ENCODE measurements at places on chromosomes 4 and X.

GRCh38 chr4:108559911-108560310, 60.5 kb upstream of the RPL34 start:
- no peak for DNase-seq

GRCh38 chrX:24668111-24668510, 21.0 kb upstream of the PCYT1B start:
- no peak for DNase-seq

- DNase-seq = no peak
Measured at GRCh38 chr4:56940971-56941370, 33.3 kb downstream of the REST start.

DNA sequence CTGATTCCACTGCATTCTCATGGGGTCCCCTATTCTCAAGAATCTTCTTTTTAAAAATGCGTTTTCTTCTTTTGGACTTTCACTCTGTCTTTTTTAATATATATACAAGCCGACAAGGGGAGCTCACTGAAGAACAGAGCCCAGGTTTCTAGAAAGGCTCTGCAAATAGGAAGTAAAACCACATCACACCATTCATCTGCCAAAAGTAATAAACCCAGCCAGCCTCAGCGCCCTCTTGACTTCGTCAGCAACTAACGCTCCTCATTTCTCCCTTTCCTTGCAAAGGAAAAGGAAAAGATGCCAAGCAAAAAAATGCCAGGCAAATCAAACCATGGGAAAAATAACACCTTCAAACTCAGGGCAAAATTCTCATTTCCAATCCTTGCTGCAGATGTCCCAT, 136.4 kb downstream of the HHIP start:
- no peak for DNase-seq

- DNase-seq = no peak
Measured at GRCh38 chr4:139860435-139861024, 194.9 kb downstream of the MGST2 start.

DNA sequence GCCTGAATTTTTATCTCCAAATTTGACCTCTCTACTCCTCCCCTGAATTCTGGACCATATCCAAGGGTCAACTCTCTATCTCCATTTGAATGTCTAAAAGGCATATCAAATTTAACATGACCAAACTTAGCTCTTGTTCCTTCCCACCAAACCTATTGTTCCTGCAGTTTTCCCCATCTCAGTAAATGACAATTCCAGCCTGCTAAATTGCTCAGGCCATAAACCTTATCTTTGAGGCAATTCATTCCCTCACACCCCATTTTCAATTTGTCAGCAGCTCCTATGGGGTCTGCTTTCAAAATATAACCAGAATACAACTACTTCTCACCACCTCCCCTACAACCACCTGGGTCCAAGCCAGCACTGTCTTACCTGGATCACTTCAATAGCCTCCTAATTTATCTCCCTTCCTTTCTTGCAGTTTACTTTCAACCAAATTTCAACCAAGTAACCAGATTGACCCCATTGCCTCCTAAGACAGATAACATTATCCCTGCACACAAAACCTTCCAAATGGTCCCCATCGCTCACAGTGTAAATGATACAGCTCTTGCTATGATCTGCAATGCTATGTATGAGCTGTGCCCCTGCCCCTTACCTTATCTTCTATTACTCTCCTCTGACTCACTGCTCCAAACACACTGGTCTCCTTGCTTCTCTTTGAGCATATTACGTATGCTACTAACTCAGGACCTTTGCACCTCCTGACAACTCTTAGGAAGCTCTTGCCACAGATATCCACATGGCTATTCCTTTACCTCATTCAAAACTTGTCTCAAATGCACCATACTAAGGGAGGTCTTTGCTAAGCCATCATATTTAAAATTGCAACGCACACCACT, 66.0 kb downstream of the CAMK2D start:
- no peak for DNase-seq

GRCh38 chrX:50492720-50493119, 22.1 kb upstream of the DGKK start:
- DNase-seq = no peak

DNA sequence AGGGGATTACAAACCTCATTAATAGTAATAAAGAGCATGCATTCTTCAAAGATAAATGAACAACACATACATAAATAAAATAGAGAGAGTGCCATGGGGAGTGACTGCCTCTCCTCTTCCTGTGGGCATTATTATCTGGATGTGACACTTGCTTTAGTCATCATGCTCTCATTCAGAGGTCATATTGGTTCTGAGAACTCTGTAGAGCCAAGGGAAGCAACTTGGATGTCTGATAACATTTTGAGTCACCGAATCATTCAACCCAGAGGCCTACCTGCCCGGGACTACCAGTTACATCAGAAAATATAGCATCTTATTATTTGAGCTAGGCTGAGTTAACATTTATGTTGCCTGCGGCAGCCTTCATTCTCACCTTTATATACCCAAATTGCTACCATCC, 489.5 kb downstream of the STIM2 start:
- no peak for DNase-seq

- no peak for DNase-seq
Measured at GRCh38 chr4:4787421-4787820, 72.0 kb upstream of the MSX1 start.

- DNase-seq = no peak
Measured at GRCh38 chr4:52891743-52892142, 29.6 kb downstream of the RASL11B start.

- no peak for DNase-seq
Measured at GRCh38 chr4:26326791-26327190, 6.0 kb downstream of the RBPJ start.

- no peak for DNase-seq
Measured at GRCh38 chr4:96154676-96155075, 314.8 kb downstream of the PDHA2 start.

GRCh38 chrX:18558799-18559198, 113.1 kb downstream of the RS1 start:
- DNase-seq = no peak

DNA sequence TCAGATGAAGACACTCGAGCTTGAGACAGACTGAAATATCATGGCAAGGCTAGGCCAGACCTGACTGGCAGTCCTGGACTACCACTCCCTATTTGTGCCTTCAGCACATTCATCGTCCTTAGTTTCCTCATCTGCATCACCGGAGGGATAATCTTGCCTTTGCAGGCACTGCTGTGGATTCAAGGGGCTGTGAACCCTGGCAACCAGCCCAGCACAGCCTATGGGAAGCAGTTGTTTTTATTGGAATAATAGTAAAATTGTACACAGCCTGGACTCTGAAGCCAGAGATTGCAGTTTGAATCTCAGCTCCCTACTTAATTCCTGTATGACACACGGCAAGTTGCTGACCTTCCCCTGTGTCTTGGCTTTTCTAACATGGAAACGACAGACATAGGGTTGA, 161.0 kb downstream of the NSUN7 start:
- DNase-seq = no peak

- DNase-seq = no peak
Measured at GRCh38 chr4:65546882-65547416, 123.3 kb downstream of the EPHA5 start.

DNA sequence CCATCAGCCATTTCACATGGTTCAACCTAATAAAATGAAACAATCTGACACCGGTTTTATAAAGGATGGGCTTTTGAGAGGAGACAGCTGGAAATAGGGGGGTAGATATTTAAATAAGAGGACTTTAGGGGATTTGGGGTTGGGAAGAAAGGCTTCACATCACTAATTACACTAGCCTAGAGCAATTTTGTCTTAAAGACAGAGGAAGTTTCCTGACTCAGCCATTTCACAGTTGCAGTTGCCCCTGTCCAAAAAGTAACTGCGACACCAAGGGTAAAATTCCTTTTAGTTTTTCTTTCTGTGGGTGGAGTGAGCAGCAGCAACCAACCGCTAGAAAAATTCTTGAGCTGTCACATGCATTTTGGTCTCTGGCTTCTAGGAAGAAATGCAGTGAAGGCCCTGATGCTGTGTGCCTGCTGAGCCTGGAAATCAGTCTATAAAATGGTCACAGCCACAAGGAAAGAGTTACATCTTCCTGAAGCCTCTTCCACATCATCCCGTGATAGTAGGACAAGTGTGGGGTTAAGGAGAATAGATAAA, 233.6 kb downstream of the ZNF674 start:
- DNase-seq = no peak

- no peak for DNase-seq
Measured at GRCh38 chrX:33923262-33923661, 208.9 kb downstream of the FAM47A start.

- DNase-seq = no peak
Measured at GRCh38 chr4:154491341-154492271, at the start of gene DCHS2. DCHS2 (minus strand) TSS chr4:154491799; CDS start chr4:154491355, 444 bp downstream.

- no peak for DNase-seq
Measured at GRCh38 chrX:68671221-68671620, 23.8 kb downstream of the STARD8 start.

DNA sequence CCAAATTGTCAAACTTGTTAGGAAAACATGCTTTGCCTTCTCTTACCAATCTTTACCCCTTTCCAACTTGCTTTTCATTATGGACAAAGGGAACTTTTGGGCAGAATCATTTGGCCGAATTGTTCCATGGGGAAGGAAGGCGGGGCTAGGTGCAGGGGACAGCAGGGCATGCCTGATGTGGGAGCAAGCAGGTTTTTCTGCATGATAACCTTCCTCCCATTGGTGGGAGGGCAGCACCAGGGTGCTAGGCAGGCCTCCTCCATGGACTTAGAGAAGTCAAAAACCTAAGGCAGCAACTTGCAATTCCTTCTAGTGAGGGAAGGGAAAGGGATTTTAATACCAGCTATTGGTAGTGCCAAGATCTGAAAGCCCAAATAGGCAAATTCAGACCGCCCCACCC, 260.5 kb downstream of the MAPK10 start:
- no peak for DNase-seq

DNA sequence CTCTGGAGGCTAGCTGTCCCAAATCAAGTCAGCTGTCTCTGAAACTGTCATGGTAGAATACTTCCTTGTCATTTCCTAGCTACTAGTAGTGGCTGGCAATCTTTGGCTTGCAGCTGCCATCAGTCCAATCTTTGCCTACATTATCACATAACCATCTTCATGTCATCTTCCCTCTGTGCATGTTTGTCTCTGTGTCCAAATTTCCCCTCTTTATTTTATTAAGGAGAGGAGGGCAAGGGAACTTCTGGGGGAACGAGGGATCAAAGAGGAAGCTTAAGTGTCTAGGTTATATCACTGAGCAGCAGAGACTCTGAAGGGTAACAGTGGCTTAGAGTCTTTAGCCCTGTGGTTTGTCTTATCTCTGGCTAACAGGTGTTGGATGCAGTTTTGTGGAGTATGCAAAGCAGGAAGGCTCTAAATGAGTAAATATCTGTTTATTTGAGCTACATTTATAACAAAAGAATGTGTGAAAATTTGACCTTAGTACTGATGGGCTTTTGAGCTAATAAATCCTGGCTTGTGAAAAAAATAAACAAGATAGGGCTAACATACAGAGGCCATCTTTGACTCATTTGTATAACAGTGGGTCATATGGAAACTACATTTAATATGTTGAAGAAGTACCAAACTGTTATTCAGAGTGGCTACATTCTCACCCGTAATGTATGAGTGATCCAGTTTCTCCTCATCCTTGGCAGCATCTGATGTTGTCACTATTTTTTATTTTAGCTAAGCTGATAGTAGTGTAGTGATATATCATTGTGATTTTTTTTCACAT, 49.4 kb upstream of the ENOX2 start:
- no peak for DNase-seq

DNA sequence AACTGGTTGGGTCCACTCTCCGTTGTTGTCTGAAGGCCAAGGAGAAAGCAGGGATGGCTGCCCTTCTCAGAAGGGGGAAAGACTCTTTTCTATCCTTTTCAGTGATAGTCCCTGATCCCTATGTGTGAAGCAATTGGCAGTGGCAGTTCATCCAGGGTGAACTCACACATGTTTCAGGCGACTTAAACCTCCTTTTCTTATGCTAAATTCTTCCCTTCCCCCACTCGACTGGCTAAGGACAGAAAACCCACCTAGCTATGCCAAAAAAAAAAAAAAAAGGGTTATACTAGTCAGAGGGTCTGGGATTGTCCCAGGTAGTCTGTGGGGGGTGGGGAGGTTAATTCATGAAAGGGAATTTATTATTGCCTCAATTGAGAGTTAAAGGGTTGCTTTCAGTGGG, 12.2 kb upstream of the ZNF280C start:
- no peak for DNase-seq

DNA sequence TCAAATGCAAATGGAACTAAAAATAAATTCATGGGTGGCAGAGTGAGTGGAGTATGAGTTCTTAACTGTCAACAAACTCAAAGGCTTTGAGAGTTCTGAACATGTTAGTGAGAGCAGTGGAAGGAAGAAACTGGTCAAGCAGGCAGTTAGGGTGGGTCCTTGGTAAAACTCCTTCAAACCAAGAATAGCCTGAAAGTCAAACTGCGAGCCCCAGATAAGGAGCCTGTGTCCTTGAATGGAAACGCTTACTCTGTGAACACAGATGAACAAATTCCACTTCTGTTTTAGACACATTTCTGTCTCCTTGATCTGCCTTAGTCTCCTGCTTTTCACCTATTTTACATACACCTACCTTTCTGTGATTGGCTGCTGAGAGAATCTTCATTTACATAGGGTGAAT, 129.4 kb upstream of the PCDH18 start:
- DNase-seq = no peak

GRCh38 chr4:184279496-184280061, 61.9 kb upstream of the ENPP6 start:
- no peak for DNase-seq

GRCh38 chrX:102654696-102655095, 3.4 kb downstream of the GPRASP1 start:
- no peak for DNase-seq

DNA sequence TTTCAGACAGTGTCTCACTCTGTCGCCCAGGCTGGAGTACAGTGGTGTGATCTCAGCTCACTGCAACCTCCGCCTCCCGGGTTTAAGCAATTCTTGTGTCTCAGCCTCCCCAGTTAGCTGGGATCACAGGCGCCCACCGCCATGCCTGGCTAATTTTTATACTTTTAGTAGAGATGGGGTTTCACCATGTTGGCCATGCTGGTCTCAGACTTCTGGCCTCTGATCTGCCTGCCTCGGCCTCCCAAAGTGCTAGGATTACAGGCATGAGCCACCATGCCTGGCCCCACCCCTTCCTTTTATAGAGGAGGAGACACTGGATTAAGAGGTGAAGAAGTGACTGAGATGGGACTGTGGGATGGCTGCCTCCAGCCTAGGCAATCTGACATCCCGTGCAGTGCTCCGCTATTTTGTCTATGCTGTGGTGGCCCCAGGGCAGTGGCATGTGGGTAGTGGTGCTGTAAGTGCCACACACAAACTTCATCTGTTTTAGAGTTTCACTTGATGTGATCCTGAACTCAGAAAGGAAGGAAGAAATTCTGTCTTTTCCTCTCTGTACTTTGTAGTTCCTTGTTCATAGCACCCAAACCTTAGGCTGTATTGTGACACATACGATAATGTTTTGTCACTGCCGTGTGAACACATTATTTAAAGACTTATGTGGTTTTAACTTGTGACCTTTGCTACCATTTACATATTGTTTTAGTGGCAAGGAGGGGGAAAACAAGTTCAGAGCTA, 48.9 kb downstream of the FNIP2 start:
- no peak for DNase-seq

DNA sequence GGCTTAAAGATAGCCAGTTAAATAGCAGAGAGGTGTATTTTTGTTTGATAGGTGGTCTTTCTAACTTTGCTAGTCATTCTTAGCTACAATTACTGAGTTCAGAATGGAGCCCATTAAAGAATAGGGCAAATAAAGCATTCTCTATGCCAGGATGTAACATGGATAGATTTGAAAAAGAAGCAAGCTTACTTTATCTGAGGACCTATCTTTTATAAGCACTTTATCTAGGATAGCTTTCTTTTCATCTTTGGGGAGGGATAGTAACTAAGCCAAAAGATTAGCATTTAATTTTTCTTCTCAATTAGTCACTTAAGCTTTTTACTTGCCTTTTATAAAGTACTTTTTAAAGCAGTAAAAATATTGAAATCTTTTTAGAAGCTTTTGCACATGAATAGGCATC, 1148.0 kb upstream of the DIAPH2 start:
- no peak for DNase-seq

All from CD4-positive, alpha-beta T cell treated with Interleukin-15 for 1 hour (primary cell).